Activated naive CD8-positive, alpha-beta T cell treated with anti-CD3 and anti-CD28 coated beads, Interleukin-2, amount 50 U/mL, for 16 hours (primary cell): ENCODE measurements at places on chromosomes 6 and 20.

DNA sequence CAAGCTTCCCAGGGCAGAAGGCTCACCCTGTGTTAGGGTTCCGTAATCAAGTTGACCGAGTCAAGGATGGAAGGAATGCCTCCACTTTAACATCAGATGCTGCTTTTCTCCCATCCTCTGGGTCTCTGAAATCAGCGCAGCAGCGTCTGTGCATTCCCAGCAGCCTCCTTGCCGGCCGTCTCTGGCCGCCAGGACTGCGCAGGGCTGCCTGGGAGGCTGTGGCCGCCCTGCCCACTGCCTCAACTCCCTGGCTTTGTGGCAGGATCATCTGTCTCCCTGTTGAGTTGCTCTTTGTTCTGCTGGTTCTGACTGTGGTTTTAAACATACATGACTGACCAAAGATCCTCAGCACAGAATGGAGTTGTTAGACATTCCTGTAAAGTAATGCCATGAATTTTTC, 56.5 kb downstream of the DLL1 start:
- no peak for DNase-seq

- no peak for DNase-seq
Observed at GRCh38 chr20:36658300-36658699, 12.3 kb upstream of the SLA2 start.

DNA sequence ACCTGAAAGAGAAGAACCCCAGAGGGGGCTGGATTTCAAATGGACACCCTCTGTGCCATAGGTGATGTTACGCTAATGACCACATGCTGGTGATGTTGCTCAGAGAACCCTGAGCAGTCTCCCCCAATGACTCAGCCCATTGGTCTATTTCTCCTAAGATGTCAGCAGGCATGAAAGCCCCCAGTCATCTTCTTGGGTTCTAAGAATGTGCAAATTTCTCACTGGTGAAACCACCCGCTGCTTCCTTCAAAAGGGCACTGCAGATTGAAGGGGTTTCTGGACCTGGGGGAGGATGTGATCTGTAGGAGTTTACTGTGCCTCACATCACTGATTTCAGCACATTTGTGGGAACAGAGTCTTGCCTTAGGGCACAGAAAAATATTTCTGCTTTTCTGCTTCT, 298.4 kb upstream of the MOCS1 start:
- no peak for DNase-seq

- no peak for DNase-seq
Observed at GRCh38 chr6:87161299-87161698, 5.9 kb downstream of the ZNF292 start.

DNA sequence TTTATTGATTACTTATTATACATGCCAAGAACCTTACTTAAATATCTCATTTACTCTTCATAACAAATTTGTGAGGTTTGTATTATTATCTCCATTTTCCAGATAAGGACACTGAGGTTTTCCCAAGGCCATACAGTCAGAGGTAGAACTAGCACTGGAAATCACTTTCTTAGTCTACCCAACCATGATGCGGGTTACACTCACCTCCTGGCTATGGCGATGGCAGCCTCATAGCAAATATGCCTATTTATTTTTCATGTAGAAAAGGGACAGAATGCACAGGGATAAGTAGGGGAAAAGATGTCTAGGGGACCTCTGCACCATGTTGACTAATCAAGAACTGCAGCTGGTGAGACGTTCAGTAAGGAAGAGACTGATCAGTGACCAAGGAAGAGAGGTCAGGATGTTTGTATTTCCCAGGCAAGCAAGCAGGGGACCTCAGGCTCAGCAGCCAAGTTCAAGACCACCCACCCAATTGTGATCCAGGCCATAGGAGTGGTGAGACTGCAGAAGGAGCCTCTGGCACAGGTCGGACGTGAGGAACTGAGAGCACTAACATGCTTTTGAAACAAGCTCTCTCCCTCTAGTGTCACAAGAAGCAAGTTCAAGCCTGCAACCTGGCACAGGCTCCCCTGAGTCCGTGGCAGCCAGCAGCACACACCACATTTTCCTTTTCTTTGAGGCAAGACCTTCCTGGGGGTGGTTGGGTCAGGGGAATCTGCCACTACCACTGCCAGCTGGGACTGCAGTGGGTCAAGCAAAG, 97.8 kb downstream of the GMPR start:
- no peak for DNase-seq

- no peak for DNase-seq
Observed at GRCh38 chr6:100194535-100194934, 200.5 kb upstream of the MCHR2 start.

DNA sequence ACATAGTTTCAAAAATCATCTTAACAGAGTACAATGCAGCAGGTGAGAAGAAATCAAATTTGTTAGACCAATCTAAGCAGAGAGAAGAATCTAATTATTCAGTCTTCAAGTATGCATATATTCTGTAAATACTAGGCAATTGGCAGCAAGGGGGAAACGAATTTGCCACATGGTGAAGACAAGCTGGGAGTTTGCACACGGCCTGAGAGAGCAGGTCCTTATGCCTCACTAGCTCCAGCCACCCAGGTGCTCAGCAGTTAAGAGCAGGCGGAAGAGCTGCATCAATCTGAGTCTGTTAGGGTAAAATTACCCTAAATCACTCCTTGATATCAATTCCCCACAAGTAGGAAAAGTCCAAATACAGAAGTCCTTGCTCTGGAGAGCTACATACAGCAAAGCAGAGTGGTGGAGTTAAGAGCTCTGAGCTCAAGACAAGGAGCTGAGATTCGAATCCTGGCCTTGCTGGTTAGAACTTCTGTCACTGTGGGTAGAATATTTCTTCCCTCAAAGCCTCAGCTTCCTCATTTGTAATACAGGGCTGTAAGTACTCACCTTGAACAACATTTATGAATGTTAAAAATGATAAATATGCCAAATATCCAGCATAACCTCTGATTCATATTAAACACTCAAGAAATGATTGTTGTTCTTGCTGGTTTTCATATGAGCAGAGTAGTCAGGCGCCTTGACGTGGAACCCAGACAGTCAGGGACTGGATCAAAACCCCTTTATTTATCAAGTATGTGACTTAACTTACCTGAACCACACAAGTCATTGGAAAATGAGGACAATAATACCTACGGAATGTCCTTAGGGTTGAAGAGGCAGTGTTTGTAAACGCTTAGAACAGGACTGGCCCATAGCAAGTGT, 444.2 kb downstream of the CDH26 start:
- DNase-seq, result no peak

GRCh38 chr6:8904754-8905153, 469.4 kb upstream of the SLC35B3 start:
- no peak for DNase-seq

- no peak for DNase-seq
Observed at GRCh38 chr20:18166241-18166881, 28.7 kb downstream of the KAT14 start.

DNA sequence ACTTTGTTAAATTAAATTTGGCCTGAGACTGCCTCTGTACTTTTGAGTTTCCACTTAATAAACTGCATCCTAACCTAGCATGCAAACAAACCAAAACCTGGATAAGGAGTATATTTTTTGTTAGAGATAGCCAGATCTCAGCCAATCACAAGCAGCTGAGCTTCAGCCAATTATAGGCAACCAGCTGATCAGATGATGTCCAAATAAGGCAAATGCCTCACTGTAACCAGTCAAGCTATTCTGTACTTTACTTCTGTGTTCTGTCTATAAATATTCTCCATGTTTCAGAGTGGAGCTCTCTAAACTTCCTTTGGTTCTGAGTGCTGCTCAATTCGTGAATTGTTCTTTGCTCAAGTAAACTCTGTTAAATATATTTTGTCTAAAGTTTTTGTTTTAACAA, 194.6 kb upstream of the RGS17 start:
- DNase-seq, result no peak
